ENCODE measurements at places on chromosomes 6 and 20.

GRCh38 chr6:160042788-160043301 is 74.0 kb downstream of the IGF2R start:
- no peak for DNase-seq

DNA sequence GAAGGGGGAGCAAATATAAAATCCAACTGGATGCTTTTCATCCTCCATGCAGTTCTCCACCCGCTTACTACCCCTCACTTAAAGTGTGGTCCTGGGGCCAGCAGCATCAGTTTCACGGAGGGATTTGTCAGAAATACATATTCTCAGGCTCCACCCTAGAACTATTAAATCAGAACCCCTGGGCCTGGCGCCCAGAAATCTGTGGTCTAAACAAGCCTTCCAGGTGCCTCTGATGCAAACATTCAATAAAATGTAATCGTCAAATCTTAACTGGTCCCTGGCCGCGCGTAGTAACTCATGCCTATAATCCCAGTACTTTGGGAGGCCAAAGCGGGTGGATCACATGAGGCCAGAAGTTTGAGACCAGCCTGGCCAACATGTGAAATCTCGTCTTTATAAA is 47.7 kb downstream of the ATXN1 start:
- no peak for DNase-seq

- DNase-seq, result no peak
Observed at GRCh38 chr6:71420693-71421328, 132.2 kb downstream of the OGFRL1 start.

- DNase-seq, result no peak
Observed at GRCh38 chr6:159077123-159077522, 32.3 kb upstream of the TAGAP start.

DNA sequence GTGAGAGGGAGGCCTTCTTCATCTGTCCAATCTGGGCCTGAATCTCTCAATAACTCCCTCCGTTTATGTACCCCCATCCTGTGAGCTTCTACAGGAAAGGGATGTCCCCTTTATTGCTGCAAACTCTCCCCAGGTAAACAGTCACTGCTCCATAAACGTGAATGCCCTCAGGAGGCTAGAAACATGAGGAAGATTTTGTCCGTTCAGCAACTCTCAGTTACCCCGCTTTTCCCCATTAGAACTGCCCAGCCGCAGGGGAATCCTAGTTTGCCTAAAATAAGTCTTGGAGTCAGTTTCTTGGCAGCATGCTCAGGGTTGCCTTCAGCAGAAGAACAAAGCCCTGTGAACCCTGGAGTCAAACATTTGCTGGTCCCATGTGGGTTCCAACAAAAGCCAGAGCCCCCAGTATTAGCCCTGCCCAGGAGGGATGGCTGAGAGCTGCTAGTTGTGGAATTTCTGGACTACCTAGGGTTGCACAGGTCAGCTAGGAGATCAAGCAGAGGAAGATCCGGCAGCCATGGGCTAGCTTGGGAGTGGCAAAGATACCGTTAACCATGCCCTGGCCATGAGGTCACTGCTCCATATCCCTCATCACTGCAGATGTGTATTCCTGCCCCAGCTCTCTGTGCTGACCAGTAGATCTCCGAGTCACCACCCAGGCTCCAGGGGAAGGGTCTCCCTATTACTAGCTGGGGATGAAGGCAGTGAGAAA is 640 bp downstream of the LRRN4 start:
- DNase-seq, result no peak

- DNase-seq, result no peak
Observed at GRCh38 chr6:168132531-168133167, 53.6 kb upstream of the FRMD1 start.

DNA sequence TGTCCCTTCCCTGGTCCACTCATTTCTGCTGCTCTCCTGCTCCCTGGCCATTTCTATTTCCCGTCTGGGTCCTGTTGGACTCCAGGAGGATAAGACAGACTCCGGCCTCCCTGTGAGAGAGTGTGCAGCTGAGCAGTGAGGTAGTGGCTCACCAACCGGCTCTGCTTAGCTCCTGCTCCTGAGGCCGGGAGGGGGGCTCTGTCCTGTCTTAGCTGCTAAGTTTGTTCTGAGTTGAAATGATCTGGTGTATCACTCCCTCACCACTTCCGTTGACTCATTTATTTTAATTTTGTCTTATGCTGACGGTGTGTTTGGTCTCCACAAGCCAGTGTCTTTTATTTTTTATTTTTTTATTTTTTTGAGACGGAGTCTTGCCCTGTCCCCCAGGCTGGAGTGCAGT is 148.5 kb upstream of the PDE10A start:
- no peak for DNase-seq

- DNase-seq, result no peak
Observed at GRCh38 chr6:24966381-24966780, 30.6 kb upstream of the RIPOR2 start.

- DNase-seq, result no peak
Observed at GRCh38 chr20:36584018-36584481, 10.7 kb downstream of the TGIF2 start.

DNA sequence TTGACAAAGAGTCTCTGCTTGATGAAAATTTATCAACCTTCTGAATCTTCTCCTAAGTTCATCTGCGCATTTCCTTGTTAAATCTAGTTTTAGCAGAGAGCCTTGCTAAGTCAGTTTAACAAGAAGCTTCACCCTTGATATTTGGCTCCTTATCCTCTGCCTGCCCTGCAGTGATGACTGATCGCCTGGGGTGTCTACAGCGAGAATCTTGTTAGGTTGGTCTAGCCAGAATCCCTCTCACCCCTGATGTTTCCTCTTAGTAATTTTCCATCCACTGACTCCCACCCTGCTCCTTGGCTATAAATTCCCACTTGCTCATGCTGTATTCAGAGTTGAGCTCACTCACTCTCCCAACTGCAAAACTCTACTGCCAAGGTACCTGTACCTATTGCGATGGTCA is 114.1 kb downstream of the TENT5A start:
- DNase-seq, result no peak

DNA sequence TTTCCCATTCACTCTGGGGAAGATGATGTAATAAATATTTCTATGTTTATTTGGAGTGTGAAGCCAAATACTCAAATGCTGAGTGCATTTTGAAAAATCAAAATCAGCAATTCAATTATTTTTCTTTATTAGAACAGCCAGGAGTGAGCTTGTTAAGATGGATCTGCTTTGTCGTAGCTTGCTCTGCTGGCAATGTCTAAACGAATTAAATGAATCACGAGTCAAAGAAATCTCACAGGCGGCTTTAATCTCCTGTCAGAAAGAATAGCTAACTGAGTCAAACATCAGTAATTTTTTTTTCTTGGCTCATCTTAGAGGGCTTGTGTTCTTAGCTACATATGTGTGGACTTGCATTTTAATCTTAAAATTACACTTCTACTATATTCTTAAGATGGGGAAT is 100.2 kb upstream of the HMGN3 start:
- DNase-seq, result no peak

GRCh38 chr6:100719883-100720682 is 161.0 kb downstream of the ASCC3 start:
- DNase-seq, result no peak

Data from stimulated activated CD4-positive, alpha-beta T cell treated with anti-CD3 and anti-CD28 coated beads, Interleukin-12 subunit alpha, Interleukin-12 subunit beta, amount 100 ng/mL, for 48 hours (primary cell).